ENCODE measurements at places on chromosomes 1 and 21. TPM values are rescaled to one million over a fixed set of nuclear protein-coding genes. Genes with fewer than 3 reads are reported as not detected.

SRGAP2 gene
- total RNA-seq = 49.2 TPM

CFHR4 gene
- total RNA-seq = not detected

SLC25A34 gene
- 10.1 TPM for total RNA-seq

KRTAP10-9 gene
- not detected for total RNA-seq

GJA5 gene
- total RNA-seq = 8.8 TPM

SMIM34 gene
- total RNA-seq = not detected

Measured in mucosa of gallbladder (tissue), 1 donor.